ENCODE measurements at places on chromosomes 3 and 15.
A peak's percentile ranks its signal among the peaks of the same experiment; 100 is the strongest.

- DNase-seq, result peak; percentile 95
Observed at GRCh38 chr3:187783098-187783497, 37.8 kb upstream of the BCL6 start.

GRCh38 chr15:39270221-39270855, 310.5 kb upstream of the THBS1 start:
- peak; percentile 20 for DNase-seq

- DNase-seq, result peak; percentile 47
Observed at GRCh38 chr3:154085799-154086198, 35.4 kb upstream of the ARHGEF26 start.

DNA sequence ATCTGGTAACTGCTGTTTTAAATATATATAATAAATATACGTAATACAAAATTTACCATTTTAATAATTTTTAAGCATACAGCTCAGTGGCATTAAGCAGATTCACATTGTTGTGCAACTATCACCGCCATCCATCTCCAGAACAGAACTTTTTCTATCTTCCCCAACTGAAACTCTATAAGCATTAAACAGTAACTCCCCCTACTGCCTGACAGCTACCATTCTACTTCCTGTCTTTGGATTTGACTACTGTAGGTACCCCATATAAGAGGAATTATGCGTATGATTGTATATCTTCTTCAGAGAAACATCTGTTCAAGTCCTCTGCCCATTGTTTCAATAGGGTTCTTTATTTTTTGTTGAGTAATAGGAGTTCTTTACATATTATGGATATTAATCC, 36.8 kb downstream of the EID1 start:
- DNase-seq, result no peak

- DNase-seq, result peak; percentile 48
Observed at GRCh38 chr15:77418966-77419835, 703 bp downstream of the PEAK1 start.

DNA sequence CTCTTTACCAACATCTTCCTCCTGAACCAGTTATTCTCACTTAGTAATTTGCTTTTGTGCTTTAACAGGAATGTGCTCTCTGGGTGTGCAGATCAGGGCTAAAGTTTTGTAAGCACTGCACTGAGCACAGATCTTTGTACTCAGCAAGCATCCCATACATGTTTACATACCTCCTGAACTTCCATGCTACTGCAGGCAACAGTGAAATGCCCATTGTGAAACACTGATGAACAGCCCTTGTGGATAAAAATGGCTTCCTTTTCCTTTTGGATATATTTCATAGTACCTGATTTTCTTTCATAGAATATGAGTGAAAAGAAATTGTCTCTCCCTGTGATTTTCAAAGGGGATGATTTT, 855.9 kb downstream of the MCTP2 start:
- no peak for DNase-seq

- no peak for DNase-seq
Observed at GRCh38 chr3:161239700-161240099, 18.6 kb downstream of the NMD3 start.

DNA sequence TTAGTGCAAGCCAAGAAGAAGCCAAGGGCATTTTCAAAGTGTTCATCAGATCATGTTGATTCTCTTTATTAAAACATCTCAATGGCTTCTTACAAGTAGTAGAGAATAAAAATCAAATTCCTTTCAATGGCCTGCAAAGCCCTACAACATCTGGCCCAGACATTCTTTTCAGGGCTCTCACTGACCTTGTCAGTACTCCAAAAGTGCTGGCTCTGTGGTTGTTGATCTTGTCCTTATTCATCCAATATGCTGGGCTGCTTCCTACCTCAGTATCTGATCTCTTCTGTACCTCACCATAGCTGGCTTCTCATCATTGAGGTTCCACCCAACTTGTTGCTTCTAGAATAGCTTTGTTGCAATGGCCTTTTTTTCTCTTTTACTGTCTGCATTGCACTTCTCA, 74.0 kb upstream of the SAMMSON start:
- no peak for DNase-seq

DNA sequence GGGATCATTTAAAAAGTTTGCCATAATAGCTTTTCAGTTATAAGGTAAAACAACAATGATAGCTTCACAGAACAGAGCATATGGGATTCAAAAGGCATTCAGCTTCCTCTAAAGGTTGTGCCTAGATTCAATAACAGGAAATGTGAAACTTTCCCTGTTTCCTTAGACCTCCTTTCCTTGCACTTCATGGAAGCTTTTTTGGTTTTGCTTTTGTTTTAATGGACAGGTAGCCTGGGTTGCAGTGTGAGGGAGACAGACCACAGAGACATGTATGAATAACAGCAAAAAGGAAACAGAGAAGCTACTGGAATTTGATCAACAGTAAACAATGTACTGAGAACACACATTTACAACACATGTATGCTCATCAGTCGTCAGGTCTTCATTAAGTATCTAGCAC, 2.3 kb upstream of the TNFAIP8L3 start:
- DNase-seq, result no peak

DNA sequence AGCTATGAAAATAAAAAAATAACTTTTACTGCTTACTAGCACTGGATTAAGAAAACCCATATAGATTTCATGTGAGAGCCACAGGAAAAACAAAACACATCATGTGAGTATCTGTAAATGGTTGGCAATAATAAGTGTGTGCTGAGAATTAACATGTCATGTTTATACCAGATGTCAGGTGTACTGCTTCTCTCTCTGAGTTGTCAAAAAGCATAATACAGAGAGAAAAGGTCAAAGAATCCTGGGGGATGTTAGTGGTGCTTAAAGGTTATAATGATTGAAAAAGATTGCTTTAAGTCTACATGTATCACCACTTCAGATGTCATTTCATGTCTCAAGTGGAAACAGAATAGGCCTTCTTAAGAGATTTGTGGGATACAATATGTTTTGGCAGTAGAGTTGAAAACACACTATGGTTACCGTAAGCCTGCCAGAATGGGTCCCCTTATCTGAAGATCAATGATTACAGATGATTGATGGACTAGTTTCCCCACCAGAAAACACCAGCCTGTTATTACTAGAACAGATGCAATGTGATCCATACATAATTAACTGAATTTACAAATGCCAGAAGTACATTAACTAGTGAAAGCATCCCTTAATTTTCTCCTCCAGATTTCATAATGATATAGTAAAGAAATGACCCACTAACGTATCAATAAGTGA, 204.1 kb downstream of the CNTN3 start:
- DNase-seq, result no peak

GRCh38 chr15:66456211-66456610, 41.4 kb downstream of the SNAPC5 start:
- DNase-seq, result no peak

DNA sequence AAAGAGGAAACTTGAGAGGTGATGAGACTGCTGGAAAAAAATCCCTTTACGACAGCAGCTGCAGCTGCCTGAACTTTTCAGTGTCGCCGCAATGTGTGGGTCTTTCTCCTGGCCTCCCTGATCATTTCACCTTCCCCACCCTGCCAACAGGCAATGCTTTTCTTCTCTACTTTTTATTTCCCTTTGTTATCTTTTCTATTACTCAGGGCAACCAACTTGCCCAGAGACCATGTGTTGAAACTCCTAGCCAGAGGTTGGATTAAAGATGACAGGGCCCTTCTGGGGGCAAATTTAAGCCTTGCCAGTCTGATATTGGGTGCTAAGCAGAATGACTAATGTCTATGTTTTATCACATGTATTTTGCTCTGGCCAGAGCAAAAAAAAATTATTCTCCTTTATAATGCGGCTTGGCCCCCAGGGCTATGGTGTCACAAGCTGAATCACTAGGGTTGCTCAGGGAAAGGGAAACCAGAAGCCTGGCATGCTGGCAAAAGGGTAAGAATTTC, 51.5 kb upstream of the CFAP20DC start:
- peak; percentile 83 for DNase-seq

DNA sequence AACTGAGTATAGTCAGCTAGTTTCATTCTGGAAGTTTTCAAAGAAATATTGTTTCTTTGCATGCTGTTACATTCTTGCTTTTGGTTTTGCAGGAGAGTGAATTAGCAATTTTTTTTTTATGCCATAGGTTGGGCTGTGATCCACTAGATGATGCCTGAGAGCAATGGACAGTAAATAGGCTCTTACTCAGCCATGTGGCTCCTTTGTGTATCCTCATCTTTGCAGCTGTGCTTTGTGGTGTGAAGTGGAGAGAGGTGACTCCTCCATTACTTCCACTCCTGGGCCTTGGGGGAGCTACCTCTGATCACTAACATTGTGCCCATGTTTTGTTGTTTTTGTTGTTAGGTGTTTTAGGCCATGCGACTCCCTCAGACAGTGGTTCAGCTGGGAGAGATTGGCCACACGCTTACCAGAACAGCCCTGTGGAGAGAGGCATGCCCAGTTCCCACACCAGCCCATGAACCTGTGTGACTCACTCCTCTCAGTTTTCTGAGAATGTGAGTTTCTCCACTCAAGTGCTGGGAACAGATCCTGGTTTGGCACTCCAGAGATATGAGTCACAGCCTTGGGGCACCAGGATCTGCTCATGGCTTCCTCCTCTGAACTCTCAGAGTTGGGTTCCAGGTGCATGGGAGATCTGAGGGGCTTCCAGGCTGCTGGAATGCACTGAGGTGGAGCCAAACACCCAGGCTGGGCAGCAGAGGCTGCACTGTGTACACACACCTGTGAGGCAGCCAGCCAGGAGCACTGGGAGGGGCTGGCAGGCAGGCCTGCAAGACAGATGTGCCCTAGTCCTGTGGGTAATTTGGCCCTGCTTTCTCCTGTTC, 785.3 kb downstream of the ROBO2 start:
- DNase-seq, result peak; percentile 97

GRCh38 chr3:45182915-45183871, 37.0 kb upstream of the CDCP1 start:
- DNase-seq, result peak; percentile 79

- peak; percentile 63 for DNase-seq
Observed at GRCh38 chr3:168040607-168041208, 55.0 kb downstream of the GOLIM4 start.

GRCh38 chr3:32391643-32392535, at the start of gene CMTM7:
Gene CMTM7 (plus strand): TSS chr3:32391853. CDS start chr3:32391907, 54 bp downstream.
- DNase-seq, result peak; percentile 79

DNA sequence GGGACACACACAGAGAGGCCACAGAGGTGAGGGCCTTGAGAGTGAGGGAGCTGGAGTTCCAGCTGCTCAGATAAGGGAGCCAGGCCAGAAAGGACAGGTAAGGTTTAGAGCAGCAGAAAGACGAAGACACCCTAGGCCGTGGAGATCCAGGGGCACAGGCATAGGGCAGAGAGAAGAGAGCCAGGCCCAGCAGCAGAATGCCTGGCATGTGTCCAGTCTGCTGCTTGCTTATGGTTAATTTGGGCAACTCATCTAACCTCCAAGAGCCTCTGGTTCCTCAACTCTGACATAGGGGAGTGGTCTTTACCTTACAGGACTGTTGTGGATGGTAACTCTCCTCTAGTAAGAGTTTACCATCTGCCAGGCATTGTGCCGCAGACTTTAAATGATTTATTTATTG, 35.9 kb downstream of the STARD5 start:
- no peak for DNase-seq

- DNase-seq, result no peak
Observed at GRCh38 chr3:144312702-144313101, 341.1 kb downstream of the DIPK2A start.

GRCh38 chr3:56684029-56684428, 964 bp upstream of the TASOR start:
- no peak for DNase-seq

GRCh38 chr3:180909369-180910127, 2.9 kb upstream of the FXR1 start:
- DNase-seq, result no peak

DNA sequence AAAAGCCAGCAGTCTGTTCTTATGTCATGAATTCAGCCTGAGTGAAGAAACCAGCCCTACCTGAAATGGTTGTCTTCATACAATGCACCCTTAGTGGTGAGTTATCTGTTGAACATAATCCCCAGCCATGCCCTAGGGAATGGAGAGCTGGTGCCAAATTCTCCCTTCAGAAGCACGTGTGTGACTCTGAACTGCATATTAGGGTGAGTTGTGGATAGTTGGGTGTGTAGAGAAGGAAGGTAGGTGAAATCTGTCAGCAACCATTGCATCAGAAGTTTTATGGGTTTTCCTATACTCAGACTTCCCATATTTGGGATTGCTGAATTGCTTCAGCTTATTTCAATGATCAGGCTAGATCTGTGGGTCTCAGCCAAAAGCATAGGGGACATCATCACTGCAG, 46.5 kb upstream of the TP63 start:
- DNase-seq, result no peak

- DNase-seq, result no peak
Observed at GRCh38 chr3:195458316-195458717, 15.5 kb upstream of the ACAP2 start.

- no peak for DNase-seq
Observed at GRCh38 chr3:88225326-88226008, 75.7 kb downstream of the C3orf38 start.

GRCh38 chr3:27385504-27385903, 16.3 kb upstream of the NEK10 start:
- DNase-seq, result no peak

- no peak for DNase-seq
Observed at GRCh38 chr3:73213896-73214295, 152.4 kb downstream of the EBLN2 start.

DNA sequence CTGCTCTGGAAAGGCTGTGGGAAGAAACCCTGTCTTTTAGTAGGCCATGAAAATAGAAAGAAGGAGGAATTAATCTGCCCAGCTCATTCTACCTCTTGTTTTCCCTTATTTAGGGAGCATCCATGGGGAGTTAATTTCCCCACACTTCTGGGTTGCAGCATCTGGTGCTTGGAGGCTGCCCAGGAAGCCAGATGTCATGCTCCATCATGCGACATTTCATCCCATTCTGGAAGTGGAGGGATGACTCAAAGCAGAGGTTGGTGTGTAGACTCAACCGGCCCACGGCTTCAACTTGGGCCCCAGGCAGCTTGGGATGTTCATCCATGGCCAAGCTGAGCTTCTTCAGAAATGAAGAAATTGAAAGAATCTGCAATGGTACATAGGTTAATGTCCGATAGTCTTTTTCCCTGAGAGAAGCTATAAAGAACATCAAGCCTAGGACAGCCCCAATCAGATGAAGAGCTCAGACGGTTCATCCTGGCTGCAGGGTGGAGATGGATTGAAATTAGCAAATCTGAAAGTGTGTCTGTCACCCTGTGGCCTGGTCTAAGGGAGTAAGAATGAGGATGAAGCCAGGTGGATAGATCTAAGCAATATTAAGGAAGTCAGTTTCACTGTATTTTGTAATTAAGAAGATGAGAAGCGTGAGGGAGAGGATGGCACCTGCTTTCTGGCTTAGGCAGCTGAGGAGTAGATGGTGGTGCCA, 24.5 kb upstream of the PROK2 start:
- DNase-seq, result no peak

DNA sequence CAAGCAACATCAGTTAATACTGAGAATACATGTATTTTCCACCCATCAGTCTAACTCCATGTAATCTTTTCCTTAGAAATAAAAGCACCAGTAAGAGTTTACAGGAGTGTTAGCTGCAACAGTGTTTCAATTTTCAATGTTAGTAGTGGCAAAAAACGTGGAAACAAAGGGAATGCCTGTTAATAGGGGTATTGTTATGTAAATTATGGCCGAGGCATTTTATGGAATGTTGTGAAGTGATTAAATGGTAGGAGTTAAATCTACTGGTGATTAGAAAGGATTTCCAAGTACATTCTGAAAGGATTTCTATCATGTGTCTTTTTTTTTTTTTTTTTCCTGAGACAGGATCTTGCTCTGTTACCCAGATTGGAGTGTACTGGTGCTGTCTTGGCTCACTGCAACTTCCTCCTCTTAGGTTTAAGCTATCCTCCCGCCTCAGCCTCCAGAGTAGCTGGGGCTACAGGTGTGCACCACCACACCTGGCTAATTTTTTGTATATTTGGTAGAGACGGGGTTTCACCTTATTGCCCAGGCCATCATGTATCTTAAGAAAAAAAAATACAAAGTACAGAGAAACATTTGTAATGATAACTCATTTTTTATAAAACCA, 6.6 kb downstream of the ATP6V1A start:
- no peak for DNase-seq

Data from HT1080 (cell line).